ENCODE measurements at places on chromosomes 1 and 21.

DNA sequence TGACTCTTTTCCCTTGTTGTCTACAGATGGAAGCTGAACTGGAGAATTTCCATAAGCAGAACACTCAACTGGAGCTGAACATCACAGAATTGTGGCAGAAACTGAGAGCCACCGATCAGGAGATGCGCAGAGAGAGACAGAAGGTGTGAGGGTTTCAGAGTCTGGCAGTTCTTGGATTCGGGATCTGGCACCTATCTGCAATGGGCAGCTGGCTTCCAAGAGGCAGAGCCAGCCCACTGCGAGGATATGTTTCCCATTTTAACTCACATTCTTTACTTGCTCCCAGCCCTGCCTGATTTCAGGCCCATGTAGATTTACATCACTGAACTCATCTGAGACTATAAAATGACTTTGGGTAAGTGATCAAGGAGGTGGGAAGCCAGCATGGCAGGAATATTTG is 37.3 kb upstream of the TMEM125 start:
- DNase-seq: no peak

DNA sequence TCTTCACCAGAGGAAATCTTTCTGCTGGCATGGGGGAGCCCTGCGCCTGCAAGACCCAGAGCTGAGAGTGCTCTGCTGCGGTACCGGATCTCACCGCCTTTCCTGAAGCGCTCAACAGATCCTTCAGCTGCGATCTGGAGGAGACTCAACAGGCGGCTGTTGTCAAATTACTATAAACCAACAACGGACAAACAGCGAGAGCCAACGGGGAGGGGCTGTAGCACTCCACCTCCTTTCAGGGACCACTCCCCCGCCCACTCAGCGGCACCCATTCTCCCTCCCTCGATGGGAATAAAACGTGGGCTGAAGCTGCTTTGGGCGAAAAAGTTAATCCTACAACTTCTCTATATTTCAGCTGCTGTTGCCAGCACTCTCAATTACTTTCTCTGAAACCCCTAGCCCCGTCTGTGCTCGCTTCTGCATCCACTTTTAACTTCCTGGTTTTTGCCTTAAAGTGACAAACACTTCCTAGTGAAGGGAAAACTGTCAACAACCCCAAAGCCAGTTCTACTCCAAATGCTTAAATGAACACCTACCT is at the start of gene FMO5:
FMO5 (minus strand) TSS at position 147 of the 538 bp plus-strand sequence. CDS start 310 bp downstream, outside the sequence.
- no peak for DNase-seq

- DNase-seq: no peak
Observed at GRCh38 chr1:14983277-14983676, 170.3 kb upstream of the TMEM51 start.

GRCh38 chr1:64848803-64849202 is 103.9 kb downstream of the RAVER2 start:
- no peak for DNase-seq

DNA sequence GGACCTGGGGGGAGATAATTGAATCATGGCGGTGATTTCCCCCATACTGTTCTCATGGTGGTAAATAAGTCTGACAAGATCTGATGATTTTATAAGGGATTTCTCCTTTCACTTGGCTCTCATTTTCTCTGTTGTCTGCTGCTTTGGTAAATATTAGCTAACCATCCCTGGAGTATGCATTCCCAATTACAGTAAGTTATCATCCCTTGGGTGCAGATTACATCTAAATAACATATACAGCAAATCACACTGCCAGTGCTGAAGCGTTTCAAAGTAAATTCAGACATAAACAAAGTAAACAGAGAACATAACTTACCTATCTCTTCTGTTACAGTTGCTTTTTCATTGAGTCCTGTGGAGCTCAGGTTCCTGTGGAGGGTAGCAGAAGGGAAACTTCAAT is 38.6 kb upstream of the IGSF3 start:
- no peak for DNase-seq

DNA sequence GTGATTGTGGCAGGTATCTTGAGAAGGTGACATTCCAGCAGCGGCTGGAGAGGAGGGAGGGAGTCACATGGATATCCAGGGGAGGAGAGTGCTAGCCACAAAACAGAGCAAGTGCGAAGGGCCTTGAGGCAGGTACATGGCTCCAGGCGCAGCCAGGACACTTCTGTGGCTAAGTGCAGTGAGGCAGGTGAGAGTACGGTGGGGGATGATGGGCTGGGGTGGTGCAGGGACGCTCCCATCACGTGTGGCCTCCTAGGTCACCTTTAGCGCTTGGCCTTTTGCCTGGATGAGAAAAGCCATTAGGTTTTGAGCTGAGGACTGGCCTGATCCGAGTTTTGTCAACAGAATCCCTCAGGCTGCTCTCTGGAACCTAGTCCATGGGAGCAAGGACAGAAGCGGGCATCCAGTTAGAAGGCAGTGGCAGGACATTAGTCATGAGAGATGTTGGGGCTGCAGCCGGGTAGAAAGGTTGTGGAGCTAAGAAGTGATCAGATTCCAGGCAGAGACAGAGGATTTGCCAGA is 31.6 kb downstream of the SMYD2 start:
- no peak for DNase-seq

- DNase-seq: no peak
Observed at GRCh38 chr1:212593821-212594251, 14.7 kb upstream of the ATF3 start.

GRCh38 chr21:17597680-17598079 is 15.0 kb downstream of the BTG3 start:
- no peak for DNase-seq

DNA sequence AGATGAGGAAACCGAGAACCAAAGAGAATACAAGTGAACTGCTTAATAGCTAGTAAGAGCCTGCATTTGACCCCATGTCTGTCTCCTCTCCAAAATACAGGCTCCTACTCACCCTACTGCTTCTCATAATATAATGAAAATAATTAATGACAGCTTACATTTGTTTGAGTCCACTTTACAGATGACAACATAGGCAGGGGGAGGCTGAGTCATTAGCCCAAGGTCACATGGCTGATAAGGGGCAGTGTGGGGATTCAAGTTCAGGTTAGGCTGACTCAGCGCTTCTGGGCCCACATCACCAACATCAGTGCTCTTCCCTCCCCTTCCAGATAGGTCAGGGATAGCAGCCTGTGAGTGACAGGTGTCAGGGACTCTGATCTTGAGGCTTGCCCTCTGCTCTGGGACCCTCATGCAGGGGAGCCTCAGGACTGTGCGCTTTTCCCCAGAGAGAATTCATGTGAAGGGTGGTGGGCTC is 16.2 kb downstream of the AZIN2 start:
- DNase-seq: no peak

DNA sequence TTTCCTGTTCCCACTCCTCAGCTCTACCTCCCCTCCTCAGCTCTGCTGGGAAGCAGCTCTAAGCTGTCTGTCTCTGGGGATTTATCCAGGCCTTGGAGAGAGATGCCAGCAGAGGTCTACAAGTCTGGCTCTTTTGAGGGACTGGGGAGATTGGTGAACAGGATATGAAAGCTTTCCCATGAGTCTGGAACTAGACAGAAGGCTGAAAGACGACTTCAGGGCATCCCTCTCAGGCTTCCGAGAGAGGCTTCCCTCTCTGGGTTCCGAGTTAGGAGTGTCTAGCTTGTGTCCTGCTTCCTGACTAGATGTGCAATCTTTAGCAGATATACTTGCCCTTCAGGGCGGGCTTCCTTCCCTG is 733 bp downstream of the TMEM35B start:
- no peak for DNase-seq

DNA sequence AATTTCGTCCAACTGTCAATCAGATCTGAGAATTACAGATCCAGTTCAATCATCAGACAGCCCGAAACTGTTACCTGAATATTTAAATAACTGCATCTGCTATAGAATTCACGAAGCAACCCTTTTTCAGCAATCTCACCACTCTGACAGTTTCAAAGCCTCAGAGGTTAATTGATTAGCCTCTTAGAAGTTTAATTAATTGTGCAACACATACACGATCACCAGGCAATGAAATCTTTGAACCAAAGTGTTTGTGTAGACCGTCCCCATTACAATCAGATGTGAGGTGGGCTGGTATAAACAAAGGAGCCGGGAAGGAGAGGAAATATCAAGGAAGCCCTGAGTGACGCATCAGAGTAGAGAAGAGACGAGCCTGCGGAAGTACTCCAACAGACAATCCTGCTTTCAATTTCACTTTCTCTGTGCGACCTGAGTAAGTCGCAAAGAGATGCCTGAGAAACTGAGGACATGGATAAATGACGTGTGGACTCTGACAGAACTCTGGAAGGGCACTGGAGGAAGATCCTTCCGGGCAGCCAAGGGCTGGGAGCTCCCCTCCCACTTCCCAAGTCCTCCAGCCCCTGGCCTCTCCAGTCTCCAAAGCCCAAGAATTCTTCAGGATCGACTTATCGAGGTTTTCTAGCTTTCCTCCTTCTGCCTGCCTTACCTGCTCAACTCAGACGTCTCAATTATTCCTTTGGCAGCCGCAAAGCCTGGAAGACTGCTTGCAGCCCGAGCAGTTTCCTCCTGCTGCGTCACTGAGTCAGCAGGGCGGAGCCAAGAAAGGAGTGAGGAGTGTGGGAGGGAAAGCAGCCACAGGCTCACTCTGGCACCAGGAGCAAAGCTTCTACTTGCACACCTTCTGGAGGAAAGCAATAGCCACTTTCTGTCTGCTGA is at the start of gene RNASEL:
RNASEL (minus strand) TSS at position 757 of the 897 bp plus-strand sequence. CDS start 2,450 bp downstream, outside the sequence.
- no peak for DNase-seq

DNA sequence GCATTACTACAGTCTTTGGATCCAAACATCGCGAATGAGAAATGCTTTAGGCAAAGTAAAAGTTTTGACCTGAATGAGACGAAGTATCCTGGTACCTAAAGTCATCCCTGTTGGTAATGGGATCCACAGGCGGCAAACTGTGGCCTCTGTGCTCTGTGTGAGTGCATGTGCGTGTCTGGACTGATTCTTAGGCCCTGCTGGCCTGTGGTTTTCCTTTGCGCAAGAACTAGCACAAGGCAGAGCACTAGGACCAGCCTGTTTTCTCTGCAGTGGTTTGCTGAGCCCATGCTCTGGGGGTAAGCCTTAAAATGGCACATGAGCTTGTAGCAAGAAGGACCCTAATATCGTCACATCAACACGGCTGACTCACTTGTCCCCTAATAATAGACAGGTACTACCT is 251.2 kb downstream of the DSCAM start:
- DNase-seq: no peak

DNA sequence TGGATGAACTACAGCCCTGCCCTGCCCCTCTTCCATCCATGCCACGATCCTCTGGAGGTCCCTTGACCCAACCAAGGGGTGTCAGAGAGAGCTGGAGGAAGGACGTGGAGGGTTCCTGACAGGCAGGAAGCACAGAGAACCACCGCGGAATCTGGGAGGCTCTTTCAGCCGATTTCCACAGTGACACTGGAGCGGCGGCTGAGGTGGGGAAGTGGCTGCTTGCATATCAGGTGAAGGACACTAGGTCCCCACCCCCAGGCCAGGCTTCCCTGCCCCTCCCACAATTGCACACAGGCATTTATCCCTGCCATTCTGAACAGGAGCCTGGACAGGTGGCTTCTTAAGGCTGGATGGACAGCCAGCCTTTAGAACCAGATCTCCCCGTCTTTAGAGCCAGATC is 17.5 kb downstream of the LRRC71 start:
- no peak for DNase-seq

- DNase-seq: no peak
Observed at GRCh38 chr1:6513320-6513801, 21.9 kb upstream of the PLEKHG5 start.

DNA sequence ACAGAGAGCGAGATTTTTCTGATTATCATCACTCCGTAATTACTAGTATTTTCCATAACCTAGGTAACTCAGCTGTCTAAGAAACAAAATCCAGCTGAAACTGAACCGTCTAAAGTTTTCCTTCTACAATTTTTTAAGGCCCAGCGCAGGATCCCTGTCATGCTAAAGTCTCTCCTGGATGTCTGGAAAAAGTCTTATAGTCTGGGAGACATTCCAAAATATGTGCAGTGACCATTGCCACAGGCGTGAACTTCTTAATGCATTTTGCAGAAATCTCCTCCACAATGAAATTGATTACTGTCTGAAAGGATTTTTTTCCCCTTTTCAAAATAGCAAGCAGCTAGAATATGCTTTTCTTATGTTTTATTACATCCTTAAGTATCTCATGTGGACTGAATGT is 209.3 kb upstream of the C1orf105 start:
- DNase-seq: no peak

All from esophagus squamous epithelium (tissue), 5 donors.